G401 (cell line): ENCODE measurements at places on chromosomes 4 and X. TPM values are rescaled to one million over a fixed set of nuclear protein-coding genes. Genes with fewer than 3 reads are reported as not detected.

GRCh38 chr4:109472343-109472761 lies 38.7 kb downstream of the SEC24B start:
- DNase-seq = no peak

GRCh38 chrX:21469071-21469470 lies 94.9 kb downstream of the CNKSR2 start:
- DNase-seq = peak; percentile 61

HSFX2 gene
- total RNA-seq = not detected in 2 replicates

DNA sequence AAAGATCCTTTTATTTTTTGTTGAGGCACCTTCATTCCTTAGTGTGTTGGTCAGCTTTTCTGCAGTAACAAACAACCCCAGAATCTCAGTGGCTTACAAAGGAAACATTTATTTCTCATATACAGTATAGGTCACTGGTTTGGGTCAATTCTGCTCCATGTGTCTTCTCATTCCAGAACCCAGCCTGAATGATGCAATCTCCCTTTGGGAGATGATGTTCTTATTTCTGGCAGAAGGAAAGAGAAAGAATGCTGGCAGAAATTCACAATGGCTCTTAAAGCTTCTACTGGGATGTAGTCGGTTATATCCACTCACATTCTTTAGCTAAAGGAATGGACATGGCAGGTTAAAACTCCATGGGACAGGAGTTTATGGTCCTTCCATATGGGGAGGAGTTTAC lies 42.3 kb downstream of the IDS start:
- DNase-seq = no peak

DNA sequence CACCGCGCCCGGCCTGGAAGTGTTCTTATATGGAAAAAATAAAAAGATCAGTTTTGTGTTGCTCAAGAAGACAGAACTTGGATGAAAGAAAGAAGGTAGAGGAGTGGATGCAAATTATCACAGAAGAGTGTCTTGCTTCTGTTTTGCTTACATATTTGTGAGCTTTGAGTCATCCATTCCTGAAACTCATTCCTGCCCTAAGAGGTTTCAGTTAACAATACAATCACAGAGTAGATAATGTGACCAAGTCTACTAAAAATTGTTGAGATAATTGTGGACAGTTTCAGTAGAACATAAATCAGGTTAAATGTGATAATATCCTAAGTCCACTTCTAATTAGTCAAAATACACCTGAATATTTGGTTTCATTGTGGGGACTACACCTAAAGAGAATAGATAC lies 26.4 kb upstream of the LRCH2 start:
- no peak for DNase-seq

HPSE gene
- 0.18 and 1.3 TPM in 2 replicates for total RNA-seq

TRIM61 gene
- total RNA-seq = not detected in 2 replicates

GRCh38 chrX:16222151-16222550 lies 54.9 kb downstream of the MAGEB17 start:
- no peak for DNase-seq

DNA sequence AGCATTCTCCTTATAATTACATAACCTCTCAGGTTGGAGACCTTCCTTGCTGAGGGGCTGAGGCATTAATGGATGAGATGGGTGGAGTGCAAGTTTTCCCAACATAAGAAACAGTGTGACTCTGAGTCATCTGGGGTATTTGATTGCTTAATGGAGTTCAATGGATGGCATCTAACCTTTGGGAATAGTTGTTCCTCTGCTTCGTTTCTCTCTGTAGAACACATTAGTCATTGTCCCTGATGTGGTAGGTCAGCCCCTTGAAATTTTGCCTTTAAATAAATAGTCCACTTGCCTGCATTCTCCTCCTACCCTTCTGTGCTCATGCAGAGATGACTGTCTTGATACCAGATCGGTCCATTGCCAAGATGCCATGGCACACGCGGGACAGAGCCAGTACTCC lies 38.6 kb downstream of the SLITRK2 start:
- DNase-seq = no peak

DNA sequence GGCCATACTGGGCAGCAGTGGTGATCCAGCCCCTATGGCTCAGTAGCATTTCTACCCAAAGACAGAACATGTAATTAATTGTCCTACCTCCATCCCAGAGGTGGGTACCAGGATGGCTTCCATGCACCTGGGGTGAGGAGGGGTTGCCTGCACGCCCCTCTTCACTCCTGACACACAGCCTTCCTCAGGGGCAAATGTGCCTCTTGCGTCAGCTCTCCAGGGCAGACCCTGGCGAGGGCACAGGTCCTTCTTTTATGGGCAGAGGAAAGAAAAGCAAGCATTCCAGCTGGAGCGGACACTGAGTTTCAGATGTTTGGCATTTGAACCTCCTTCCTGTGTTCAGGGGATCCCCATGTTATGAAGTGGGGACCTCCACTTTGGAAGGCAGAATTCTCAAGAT lies 95.6 kb downstream of the PHKA2 start:
- DNase-seq = no peak

DNA sequence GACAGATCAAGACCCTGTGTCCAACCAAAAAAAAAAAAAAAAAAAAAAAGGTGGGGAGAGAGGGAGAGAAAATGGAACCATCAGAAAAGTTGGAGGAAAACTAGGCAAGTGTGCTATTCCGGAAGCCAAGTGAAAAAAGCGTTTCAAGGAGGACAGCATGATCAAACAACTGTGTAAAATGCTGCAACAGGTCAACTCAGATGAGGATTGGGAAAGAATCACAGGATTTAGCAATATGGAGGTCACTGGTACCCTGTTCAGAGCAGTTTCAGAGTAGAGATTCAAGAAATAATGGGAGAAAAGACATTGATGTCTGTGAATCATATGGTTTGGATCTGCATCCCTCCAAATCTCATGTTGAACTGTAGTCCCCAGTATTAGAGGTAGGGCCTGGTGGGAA lies 47.5 kb downstream of the TIGD4 start:
- no peak for DNase-seq

STATH gene
- not detected in 2 replicates for total RNA-seq

NEUROG2 gene
- not detected in 2 replicates for total RNA-seq

DNA sequence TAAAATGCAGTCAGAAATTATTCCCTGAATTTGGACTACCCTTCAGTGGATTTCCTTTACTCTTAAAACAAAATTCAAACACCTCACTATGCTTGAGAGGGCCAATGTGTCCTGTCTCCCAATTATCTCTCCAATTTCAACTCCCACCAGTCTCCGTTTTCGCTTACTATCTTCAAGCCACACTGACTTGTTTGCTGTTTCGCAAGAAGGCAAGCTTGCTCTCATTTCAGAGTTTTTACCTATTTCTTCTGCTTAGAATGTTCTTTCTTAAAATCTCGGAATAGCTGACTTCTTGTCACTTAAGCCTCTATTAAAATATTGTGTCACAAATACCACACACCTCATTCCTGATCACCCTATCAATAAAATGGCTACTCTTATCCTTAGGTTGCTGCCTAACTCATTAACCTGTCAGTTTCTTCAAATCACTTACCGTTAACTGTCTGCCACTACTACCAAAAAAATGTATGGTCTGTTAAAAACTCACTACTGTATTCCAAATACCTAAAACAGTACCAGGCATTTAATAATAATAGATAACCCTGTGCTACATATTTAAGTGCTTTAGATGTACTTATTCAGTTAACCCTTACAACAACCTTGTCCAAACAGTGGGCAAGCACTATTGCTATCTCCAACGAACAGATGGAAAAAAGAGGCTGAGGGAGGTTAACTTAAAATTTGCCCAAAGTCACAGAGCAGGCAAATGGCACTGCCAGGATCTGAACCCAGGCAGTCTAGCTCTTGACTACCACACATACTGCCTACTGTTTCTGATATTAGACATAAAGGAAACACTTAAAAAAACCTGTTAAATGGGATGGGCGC lies 2.9 kb downstream of the UBA6 start:
- no peak for DNase-seq

RNF150 gene
- total RNA-seq = 0.18 and 0.85 TPM in 2 replicates

GCNA gene
- 1.0 and 3.2 TPM in 2 replicates for total RNA-seq

DNA sequence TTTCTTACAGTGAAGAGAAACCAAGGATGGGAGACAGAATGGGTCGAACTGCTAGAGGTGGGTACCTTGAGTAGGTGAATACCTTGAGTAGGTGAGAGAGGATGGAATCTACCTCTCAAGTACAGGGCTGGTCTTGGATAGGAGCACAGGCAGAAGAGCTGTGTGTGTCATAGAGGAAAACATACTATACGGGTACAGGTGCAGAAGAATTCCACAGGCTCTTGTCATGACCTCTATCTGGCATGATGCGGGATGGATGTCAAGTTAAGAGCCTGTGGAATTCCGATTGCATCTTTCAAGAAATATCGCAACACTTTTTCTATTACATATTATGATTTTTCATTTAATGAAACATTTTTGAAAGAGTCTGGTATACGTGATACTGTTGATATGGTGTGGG lies 18.0 kb upstream of the OCIAD1 start:
- DNase-seq = no peak

DNA sequence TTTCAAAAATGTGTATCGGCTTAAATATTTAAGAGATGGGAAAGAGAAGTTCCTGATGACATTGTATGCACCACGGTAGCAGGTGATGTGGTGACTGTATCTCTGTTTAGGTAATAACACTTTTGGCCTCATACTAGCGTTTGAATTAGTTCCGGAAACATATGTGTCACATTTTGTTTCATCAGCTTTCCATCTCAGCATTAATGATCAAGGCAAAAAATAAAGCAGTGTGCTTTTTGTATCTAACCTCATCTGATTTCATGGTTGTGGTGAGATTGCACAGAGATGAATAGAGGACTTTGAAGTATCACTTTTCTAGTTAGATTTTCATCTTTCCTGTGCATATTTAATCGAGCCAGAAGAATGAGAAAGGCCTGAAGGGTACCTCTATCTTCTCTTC lies 206.4 kb upstream of the SPRY1 start:
- DNase-seq = no peak

GRCh38 chr4:33649015-33649414 lies 2595.3 kb downstream of the ARAP2 start:
- no peak for DNase-seq

BCAP31 gene
- 132 and 202 TPM in 2 replicates for total RNA-seq

NDST3 gene
- not detected in 2 replicates for total RNA-seq

DNA sequence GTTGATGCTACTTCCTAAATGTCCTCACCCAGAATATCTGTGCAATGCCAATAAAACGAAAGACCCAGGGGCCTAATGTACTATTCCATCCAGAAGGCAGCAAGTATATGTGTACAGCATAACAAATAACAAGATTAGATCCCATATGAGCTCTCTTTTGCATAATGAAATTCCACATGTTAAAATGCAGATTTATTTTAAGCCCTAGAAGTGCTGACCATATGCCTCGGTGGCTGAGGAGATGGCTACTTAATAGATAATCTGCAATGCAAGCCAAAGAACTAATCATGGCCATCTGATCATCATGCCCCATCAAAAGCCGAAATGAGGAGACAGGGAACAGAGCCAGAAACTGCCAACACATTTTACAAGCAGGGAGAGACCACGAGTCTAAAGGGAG lies 293.5 kb downstream of the KCNIP4 start:
- peak; percentile 87 for DNase-seq

DNA sequence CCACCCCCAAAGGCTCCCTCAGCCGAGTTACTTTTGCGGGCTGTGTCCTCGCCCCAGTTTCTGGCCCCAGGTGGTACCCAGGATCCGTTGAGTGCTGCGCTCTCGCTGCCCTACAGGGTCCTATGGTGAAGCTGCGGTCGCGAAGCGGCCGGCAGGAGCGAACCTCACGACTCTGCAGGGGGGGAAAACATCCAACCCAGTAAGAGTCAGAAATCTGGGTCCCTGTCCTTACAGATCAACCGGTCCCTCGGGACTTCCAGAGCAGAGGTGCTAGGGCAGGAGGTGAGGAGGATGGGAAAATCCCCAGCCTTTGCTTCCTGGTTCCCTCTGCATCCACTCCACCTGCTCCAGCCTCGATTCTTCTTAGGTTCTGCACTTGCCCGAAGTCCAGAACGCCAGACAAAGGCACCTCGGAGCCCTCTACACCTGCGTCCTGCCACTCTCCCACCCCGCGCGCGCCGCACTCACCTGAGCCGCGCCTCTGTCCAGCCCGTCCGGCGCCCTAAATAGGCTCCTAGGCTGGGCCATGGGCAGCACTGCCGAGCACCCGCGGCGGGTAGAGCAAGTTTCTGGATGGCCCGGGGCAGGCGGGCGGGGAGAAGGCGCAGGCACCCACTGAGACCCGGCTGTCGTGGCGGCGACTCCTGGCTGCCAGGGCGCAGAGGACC lies at the start of gene HS3ST1:
Gene HS3ST1 (minus strand): TSS at position 664 of the 668 bp plus-strand sequence. CDS start 28,889 bp downstream, outside the sequence.
- DNase-seq = peak; percentile 60

DNA sequence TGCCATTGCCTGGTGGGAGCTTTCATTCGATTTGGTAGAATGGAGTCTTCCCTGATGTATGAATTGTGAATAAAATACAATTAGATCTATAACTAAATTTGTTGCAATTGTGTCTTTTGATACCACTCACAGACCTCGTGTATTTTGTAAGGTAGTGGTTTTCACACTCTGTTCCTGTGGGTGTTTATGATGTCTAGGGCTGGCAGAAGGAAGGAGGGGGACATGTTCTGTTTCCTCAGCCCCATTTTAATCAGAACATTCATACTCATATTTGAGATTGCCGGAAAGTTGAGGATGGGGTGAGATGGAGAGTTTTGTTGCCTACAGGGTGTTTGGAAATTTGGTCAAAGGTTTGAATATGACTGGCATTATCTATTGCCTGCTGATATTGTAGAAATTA lies 42.9 kb downstream of the PTTG2 start:
- DNase-seq = no peak
